ENCODE measurements at places on chromosomes 5 and 9. TPM values are rescaled to one million over a fixed set of nuclear protein-coding genes. Genes with fewer than 3 reads are reported as not detected.

LCN10 gene
- not detected for total RNA-seq

TRIP13 gene
- 61.0 TPM for total RNA-seq

LURAP1L gene
- total RNA-seq, result 11.6 TPM

UBTD2 gene
- total RNA-seq, result 13.6 TPM

ADAMTS12 gene
- 8.6 TPM for total RNA-seq

PCA3 gene
- not detected for total RNA-seq

FAM169A gene
- total RNA-seq, result 6.2 TPM

OR1N2 gene
- total RNA-seq, result not detected

All from A549 treated with CpdA at 1 μM for 4 hours (cell line).